NCI-H460 (cell line): ENCODE measurements at places on chromosomes 16 and 17.

- DNase-seq: no peak
Observed at GRCh38 chr16:14109077-14109775, 38.1 kb downstream of the MRTFB start.

DNA sequence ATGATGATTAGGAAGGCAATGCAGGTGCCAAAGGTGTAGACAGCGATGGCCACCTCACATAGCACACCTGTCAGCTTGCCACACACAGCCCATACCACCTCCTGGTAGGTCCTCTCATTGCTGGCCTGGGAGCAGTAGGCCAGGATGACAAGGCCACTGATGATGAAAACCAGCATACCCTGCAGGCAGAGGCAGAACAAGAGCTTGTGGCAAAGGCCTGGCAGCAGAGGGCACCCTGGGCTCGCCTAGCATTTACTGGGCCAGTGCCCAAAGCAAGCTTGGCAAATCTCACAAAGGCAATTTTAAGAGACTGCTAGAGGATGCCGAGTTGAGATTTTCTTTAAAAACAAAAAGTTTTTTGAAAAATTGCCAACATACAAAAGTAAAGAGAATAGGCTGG is 5.9 kb downstream of the SLC38A7 start:
- peak; percentile 32 for DNase-seq

- peak; percentile 50 for DNase-seq
Observed at GRCh38 chr17:78324391-78325075, 35.3 kb downstream of the SOCS3 start.

GRCh38 chr16:11114366-11115164 is 141.4 kb downstream of the SOCS1 start:
- no peak for DNase-seq

GRCh38 chr17:2050300-2051060 is 4.4 kb upstream of the HIC1 start:
- peak; percentile 46 for DNase-seq

GRCh38 chr17:63881935-63882601 is at the start of gene GH2:
Gene GH2 (minus strand): TSS chr17:63881944. CDS start chr17:63881801, 143 bp downstream.
- peak; percentile 54 for DNase-seq

DNA sequence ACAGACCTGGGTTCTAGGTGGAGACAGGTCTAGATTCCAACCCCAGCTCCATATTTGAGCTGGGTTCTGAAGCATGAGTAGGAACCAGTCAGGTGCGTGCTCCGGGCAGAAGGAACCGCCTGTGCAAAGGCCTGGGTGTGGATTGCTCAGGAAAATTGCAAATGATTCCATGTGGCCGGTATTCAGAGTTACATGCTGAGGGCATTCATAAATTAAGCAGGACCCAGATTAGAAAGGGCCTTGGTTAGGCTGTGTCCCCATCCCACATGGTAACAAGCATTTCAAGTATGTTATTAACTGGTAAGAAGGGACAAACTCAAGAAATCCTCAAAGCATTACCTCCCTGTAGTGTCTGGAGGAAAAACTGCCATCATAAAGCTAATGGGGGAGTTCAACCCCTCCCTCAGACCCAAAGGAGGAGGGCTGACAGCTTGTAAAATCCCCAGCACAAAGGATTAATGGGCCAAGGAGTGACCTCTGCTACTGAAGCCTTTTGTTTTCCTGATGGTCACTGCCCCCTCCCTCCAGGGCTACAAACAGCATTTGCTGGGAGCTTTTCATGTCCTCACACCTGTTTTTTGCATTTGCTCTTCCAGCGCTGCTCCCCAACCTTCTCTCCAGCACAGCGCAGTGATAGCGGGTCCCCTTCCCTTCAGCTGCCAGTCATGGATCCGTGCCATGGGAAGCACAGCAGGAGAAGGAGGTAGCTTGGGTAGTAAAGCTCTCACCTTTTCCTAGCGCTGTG is 218.0 kb downstream of the C16orf95 start:
- DNase-seq: no peak

DNA sequence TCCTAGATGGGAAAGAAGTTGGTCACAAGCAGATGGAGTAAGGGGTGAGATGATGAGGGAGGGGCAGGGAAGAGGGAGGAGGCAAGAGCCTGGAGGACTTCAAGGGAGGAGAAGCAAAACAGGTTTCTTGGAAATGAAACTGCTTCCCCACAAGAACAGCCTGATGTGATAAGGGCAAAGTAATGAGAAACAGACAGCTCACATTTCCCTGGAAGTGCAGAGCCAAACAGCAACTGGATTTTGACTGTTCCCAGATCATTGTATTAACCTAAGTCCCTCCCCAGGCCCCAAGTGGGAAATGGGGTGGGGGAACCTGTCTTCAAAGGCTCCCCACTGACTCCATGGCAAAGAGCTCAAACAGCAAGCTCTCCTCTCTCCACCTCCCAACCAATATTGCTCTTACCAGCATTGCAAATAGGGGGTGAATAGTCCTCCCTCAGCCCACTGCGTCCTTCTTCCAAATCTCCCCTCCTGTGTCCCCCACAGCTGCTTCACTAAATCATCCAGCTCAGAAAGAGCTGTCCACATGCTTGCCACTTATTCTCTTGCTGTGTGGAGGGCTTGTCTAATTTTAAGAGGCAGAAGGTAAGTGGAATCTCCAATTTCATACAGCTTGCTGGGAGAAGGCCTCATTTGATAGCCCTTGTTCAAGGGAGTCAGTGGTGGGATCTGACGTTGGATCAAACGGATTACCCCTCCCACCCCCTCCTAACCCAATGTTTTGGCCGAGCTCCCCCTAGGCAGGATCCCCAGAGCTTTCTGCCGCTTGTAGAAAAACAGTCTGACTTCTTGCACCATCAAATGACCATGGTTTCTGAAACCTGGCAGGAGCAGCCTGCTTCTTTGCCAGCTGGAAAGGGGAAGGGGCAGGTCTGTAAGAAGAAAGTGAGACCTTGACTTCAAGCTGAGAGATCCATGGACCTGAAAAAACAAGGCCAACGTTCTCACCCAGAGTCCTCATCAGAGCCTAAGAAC is 56.3 kb upstream of the SMIM36 start:
- DNase-seq: no peak

- no peak for DNase-seq
Observed at GRCh38 chr17:18300725-18301480, 13.9 kb downstream of the TOP3A start.

DNA sequence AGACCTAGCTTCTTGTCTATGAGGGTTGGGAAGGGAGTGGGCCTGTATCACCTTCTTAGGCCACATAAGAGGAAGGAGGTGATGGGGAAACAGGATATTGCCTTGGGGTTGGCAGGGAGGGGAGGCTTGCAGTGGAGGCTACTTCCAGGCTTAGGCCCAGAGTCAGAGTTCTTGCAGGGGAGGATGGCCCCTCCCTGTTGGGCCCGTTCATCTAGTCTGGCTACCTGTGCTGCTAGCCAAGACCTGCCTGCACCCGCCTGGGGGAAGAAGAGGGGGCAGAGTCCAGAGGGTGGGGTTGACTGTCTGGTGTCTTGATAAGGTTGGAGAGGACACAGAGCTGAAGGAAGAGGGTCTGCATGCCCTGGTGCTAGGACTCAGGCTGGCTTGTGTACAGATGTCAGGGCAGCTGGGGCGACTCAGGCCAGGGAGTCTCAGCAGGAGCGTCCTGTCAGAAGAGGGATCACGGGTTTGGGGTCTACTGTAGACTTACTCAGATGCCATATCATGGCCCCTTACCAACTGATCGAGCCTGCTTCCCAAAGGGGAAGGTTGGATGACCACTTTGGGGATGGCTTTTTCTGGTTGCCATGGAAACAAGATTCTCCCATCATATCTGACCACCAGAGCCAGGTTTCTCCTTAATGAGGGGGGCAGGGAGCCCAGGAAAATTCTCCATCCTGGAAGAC is 5.3 kb downstream of the KDM6B start:
- DNase-seq: no peak

GRCh38 chr16:80459331-80459777 is 81.4 kb upstream of the DYNLRB2 start:
- DNase-seq: no peak

DNA sequence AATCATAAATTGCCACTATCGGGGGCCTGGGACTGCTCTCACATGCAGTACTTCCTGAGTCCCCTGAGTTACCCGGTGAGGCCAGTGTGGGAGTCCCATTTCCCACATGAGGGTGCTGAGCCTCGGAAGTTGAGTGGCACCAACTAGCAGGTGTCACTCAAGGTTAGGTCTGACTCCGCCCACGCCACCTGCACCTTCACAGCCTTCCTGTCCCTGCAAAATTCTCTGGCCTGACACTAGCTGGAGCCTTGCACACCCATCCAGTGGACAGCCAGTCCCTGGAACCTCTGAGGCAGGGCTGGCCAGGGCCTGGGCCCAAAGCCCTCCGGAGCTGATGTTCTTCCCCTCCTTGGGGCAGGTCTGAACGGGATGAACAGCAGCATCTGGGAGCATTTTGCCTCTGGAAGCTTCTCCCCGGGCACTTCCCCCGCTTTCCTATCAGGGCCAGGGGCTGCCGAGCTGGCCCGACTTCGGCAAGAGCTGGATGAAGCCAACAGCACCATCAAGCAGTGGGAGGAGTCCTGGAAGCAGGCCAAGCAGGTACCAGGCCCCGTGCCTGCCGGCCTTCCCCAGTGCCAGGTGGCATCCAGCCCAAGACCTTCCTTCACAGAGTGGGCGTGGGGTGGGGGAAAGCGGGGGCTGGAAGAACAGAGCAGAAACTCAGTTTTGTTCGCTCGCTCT is 21.9 kb downstream of the UNC13D start:
- no peak for DNase-seq

GRCh38 chr17:78729641-78730040 is 52.4 kb downstream of the CYTH1 start:
- no peak for DNase-seq

DNA sequence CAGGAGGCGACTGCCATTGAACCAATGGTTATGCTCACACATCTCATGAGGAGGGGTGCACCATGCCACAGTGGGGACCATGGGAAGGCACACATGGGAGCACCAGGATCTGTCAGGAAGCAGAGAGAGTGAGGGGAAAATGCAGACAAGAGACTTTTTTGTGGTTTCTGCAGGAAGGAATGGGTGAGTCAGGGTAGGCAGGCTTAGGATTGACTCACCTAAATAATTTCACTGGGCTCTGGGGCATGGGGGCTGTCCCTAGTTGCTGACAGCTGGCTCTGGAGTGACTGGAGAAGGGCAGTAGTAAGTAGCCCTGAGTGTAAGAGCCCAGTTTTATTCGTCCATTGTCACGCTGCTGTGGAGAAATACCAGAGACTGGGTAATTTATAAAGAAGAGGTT is 202.4 kb downstream of the AXIN2 start:
- no peak for DNase-seq

DNA sequence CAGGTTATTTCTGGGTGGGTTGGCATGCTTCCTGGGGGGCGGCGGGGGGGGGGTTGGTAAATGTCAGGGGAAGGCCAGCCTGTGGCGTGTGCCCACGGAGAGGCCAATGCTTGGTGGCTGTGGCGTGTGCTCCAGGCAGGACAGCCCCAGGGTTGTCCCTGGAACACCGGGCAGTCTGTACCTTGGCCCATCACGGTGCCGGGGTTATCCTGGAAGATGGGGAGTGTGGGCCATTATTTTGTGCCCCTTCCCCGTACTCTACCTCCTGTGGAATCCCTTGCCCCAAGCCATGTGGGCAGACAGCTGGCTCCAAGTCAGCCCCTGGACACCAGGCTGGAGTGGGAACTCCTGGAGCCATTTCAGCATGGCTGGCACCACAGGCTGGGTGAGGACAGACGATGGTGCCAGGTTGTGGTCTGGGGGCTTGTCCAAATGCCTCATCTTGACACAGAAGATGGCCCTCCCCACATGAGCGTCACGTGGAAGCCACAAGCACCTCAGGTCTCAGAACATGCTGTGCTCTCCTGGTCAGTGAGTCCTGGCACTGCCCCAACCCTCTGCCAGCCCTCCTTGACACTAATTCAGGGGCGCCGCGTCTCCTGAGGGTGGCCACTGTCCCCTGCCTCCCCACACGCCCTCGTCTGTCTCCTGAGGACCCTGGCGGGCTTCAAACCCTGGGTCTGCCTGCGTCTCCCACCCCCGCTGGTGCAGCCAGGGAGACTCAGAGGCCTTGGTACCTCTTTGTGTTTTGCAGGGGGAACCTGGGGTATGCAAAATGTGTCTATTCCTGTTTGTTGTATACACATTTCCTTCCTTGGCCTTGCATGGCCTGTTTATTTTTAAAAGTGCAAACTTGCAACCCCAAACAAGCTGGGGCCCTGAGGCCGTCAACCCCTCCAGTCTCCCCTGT is 4.3 kb downstream of the SLC16A3 start:
- DNase-seq: no peak

DNA sequence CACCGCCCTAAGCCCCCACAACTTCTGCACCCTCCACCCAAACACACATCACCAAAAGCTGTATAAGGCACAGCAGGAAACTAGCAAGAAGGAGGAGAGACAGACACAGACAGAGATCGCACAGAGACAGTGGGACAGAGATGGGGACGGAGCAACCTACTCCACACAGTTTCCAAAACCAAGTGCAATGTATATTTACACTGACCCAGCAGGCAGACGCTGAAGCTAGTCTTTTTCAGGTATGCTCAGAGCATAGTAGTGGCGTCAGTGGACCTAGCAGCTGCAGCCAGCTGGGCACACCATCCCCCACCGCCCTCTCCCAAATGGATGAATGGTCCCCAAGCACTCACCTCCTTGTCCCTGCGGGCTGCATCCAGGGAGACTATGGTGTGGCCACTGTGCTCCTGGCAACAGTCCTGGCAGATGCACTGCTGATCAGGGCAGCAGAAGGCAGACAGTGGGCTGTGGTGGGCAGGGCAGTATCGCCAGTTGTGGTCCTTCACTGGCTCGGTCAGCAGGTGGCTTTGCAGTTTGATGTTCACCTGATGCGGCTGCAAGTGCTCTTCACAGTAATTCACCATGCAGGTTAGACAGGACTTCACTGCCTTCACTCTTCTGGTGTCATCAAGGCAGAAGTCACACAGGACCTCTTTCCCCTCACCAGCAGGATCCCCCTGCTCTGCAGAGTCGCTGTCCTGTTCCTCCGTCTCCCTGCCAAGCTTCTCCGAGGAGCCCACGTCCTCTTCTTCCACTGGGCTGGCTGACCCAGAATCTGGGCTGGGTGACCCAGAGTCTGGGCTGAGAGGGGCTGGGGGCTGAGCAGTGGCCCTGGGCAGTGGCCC is 31.5 kb upstream of the FBXW10B start:
- DNase-seq: no peak
